ENCODE measurements at places on chromosomes 2 and 18.
A peak's percentile ranks its signal among the peaks of the same experiment; 100 is the strongest.

- no peak for DNase-seq
These were observed 80.0 kb upstream of the FAM136A start for GRCh38 chr2:70381821-70382220.

GRCh38 chr2:24507549-24507948 lies 16.5 kb downstream of the NCOA1 start:
- no peak for DNase-seq

DNA sequence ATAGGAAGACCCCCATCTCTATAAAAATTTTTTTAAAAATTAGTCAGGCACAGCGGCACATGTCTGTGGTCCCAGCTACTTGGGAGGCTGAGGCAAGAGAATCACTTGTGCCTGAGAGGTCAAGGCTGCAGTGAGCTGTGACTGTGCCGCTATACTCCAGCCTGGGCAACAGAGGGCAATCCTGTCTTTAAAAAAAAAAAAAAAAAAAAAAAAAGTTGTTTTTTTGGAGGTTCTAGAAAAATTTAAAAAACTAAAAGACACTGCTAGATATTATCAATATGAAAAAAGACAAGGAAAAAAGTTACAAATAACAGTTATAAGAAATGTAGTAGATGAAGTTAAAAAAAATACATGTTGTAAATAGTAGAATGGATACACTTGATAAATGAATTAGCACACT lies 56.1 kb upstream of the C2orf15 start:
- no peak for DNase-seq

- DNase-seq, result no peak
These were observed 555.5 kb upstream of the LRRTM4 start for GRCh38 chr2:78077633-78078032.

DNA sequence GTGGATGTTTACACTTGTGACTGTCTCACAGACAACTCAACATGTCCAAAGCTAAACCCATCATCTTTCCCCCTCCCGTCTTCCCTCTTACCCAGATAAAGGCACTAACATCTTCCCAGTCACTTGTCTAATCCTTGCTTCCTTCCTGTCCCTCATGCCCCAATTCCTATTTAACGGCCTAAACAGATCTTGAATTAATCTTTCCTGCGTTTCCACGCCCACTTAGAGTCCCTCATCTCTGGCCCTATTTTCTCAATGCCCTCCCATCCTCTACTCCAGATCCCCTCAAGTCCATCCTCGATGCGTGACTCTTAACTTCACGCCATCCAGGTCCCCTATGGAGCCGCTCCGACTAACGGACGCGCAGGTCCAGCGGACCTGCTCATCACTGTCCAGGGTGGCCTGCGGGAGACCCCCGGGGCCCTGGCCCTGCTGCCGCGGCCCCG lies 682 bp upstream of the SCLY start:
- no peak for DNase-seq

DNA sequence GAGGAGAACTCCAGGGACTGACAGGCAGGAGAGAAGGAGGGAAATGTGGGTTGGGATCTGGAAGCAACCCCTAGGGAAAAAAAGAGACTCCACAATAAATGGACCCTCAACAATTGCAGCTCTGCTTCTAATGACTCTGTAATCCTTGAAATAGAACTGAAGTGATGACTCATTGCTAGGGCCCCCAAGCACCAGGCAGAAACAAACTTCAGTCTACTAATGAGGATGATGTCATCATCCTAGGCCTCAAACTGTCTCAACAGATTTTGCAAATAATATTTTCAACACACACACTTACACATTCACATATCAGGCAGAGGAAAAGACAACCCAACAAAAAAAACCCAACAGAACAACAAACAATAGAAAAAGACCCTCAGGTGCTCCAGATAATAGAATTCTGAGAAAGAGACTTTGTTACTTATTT lies 143.3 kb downstream of the HDAC4 start:
- DNase-seq, result no peak

DNA sequence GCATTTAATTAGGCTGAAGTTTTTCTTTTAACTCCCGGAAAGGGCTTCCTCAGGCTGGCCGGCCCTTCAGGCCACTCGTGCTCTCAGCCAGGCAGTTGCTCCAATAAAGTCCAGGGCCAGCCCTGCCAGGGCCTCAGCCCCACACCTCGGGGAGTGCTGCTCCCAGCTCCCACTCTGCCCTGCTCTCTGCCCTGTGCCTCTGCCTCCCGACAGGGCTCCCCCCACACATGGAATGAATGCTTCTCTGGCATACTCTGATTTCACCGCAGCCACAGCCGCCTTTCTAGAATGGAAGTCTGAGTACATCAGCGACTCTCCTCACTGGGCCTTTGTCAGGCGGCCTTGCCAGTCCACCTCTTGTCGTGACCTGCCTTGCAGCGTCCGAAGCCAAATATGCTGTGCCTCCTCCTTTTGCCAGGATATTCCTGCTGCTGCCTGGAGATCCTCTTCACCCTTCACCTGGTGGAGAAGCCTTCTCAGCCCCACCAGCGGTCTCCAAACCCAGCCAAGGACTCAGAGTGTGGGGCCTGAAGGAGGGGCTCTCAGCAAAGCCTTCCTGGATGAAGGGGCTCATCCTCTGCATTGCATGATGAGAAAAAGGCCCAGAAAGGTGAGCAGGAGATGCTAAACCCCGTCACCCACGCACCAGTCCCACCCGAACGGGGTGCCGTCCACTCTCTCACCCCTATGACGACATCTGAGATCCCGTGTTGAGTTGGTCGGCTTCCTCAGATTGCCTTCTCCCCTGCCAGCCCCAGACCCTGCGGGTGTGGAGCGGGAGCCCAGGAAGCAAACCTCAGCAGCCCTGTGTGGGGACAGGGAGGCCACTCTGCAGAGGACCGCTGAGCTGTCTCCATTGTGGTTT lies 472.7 kb upstream of the HS6ST1 start:
- DNase-seq, result no peak

GRCh38 chr2:1366546-1367134 lies 46.6 kb upstream of the TPO start:
- DNase-seq, result no peak

DNA sequence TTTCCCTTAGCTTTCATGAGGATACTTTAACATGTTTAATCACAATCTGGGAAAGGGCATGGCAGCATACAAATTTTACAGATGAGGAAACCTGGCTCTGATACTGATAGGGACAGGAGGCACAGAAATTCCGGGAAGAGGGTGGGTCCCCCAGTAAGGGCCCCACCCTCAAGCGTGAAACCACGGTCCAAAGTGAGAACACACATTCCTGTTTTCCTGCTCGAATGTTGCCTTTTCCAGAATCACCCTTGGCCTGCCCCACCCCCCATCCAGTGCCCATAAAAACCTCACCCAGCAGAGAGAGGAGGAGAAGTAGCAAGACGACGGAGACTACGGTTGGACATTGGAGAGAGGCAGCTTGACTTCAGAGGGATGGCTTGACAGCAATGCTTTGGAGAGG lies 98.2 kb downstream of the HIBCH start:
- DNase-seq, result no peak

DNA sequence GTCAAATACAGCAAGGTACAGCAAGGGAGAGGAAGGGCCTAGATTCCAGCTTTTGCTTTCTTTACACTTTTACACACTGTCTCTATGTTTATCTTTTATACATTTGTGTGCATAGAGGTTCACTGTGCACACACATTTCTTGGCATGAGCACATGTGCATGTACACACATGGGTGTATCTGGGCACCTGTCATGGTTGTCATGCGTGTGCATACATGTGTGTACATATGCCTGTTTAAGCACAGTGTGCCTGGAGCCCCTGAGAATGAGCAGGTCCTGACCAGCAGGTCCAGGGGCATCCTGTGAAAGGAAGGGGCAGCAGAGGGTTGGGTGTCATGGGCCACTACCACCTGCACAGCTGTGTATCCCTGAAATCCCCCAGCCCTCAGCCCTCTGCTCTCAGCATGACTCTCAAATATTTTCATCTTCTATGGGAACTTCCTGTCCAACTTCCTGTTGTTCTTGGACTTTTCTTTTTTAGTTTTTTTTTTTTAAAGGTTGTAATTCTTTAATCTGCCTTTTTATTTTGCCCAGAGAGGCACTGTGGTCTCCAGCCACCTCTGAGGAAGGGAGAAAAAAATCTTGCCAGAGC lies 97.0 kb upstream of the EPAS1 start:
- DNase-seq, result no peak

GRCh38 chr18:13725566-13726231 lies 659 bp downstream of the FAM210A start:
- DNase-seq, result no peak

DNA sequence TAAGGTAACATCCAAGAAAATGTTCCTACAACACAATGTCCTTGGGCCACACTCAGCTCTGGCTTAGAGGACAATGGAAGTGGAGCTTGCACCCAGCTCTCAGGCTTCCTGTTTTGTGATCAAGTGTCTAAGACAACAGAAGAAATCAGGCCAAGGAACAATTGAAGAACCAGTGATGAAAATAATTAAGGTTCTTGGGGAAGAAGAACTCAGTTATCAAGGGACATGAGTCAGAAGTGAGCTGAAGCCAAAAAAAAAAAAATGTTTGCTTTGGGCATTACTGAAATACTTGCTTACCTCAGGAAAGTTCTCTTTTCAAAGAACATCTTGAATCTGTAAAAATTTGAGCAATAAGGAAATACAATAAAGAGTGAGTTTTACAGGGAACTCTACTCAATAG lies 299.0 kb downstream of the FBXO15 start:
- no peak for DNase-seq

- no peak for DNase-seq
These were observed 27.4 kb upstream of the MBOAT2 start for GRCh38 chr2:9030841-9031240.

GRCh38 chr2:167209784-167210183 lies 321.5 kb downstream of the XIRP2 start:
- DNase-seq, result no peak

- DNase-seq, result no peak
These were observed 43.0 kb downstream of the G6PC2 start for GRCh38 chr2:168944065-168944464.

- DNase-seq, result no peak
These were observed 10.8 kb upstream of the TAF4B start for GRCh38 chr18:26215247-26215970.

- DNase-seq, result no peak
These were observed 742 bp downstream of the PXDN start for GRCh38 chr2:1743396-1744150.

- no peak for DNase-seq
These were observed 49.9 kb downstream of the RAB31 start for GRCh38 chr18:9757827-9758621.

GRCh38 chr2:134293719-134294537 lies 40.1 kb downstream of the MGAT5 start:
- DNase-seq, result no peak

- DNase-seq, result no peak
These were observed 5.5 kb downstream of the MEX3C start for GRCh38 chr18:51192026-51192425.

DNA sequence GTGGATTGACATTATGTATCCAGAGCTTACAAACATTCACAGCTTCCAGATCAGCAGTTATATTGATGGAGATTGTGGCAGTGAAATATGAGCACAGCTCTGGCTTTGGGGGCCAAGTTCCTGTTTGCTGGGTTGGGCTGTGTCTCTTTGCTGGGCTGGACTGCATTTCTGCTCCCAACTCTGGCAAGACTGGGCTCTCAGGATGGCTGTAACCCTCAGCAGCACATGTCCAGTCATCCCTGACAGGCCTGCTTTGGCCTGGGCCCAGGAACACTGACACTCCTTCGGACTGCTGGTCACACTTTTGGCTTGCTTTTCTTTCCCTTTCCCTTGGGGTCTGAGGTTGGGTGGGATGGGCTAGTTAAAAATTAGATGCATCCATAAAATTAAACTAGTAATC lies 17.9 kb upstream of the VPS4B start:
- no peak for DNase-seq

DNA sequence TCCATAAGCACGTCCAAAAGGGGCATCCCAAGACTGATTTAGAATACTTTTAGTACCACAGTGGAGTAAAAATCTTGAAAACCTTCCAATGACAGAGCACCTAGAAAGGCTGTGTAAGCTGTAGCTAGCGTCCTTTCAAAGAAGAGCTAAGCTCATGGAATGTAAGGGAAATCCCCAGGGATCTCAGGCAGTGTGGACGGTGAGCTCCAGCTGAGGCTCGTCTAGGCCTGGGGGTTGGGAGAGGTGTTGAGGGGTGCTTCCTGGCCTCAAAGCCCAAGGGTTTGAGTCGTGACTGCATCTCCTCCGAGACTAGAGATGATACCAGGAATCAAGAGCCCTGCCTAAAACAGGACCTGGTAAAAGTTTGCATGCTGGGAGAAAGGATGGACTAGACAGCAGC lies 7.6 kb downstream of the CTIF start:
- no peak for DNase-seq

GRCh38 chr18:46915800-46916550 lies 1.3 kb downstream of the PIAS2 start:
- no peak for DNase-seq

DNA sequence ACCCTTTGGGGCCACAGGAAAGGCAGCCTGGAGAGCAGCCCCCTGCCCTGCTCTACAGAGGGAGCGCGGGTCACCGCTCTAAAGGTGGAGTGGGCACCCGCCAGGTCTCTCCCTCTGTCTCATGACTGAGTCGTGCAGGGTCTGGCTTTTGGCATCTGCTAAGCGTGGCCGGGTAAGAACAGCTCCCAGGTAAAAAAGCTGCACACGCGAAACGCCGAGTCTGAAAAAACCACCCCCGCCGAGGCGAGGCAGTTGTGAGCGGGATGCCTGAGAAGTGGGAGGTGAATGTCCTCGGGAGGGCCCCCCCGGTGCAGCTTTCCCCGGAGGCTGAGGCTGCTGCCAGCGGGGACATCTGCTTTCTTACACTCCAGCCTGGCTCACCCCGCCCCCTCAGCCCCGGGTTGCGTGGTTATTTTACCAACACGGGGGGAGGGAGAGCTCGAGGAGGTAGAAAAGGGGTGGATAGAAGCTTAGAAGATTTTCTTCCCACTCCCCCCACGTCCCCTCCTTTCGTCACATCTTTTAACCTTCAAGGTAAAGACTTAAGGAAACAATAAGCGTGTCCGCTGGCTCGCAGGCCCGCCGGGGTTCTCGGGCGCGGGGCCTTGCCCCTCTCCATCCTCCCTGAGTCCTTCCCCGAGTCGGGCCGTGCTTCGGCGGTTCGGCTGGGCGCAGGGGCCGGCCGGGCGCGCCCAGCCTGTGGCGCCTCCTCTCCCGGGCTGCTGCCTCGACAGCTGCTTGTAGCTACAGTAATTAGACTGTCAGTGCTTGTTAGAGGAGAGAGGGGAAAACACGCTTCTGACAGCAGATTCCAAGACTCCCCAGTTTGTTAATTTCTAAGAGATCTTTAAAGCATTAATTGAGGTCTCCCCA lies 70.6 kb upstream of the PSMD14 start:
- DNase-seq, result peak; percentile 14

- DNase-seq, result no peak
These were observed 546.8 kb downstream of the TNS1 start for GRCh38 chr2:217456016-217456415.

Data from activated gamma-delta T cell (primary cell).